Activated naive CD8-positive, alpha-beta T cell treated with anti-CD3 and anti-CD28 coated beads for 36 hours (primary cell): ENCODE measurements at places on chromosomes 4 and X. TPM values are rescaled to one million over a fixed set of nuclear protein-coding genes. Genes with fewer than 3 reads are reported as not detected.

Gene NUDT11
- 3.9 TPM for total RNA-seq

- peaks cover 21% of the 10 kb centered on the region for H3K4me1 ChIP-seq
- no peaks in the 10 kb centered on the region for H3K27me3 ChIP-seq
- no peak overlapping the region for H3K4me3 ChIP-seq
- no peak for DNase-seq
- no peak overlapping the region for H3K27ac ChIP-seq
- H3K36me3 ChIP-seq = peaks cover 24% of the 10 kb centered on the region
These were observed 42.7 kb downstream of the TMEM156 start for GRCh38 chr4:38989487-38989886.

- DNase-seq = peak; percentile 46
- peaks cover 3% of the 10 kb centered on the region for H3K4me1 ChIP-seq
- H3K27me3 ChIP-seq = no peaks in the 10 kb centered on the region
- no peaks in the 10 kb centered on the region for H3K36me3 ChIP-seq
- peak overlapping the region; percentile 89 for H3K27ac ChIP-seq
- H3K4me3 ChIP-seq = no peak overlapping the region
These were observed 5.2 kb upstream of the TCEANC start for GRCh38 chrX:13647709-13648212.

GRCh38 chr4:39104255-39104654, 42.2 kb downstream of the KLHL5 start:
- no peak overlapping the region for H3K27ac ChIP-seq
- no peak for DNase-seq
- H3K27me3 ChIP-seq = no peaks in the 10 kb centered on the region
- peaks cover 15% of the 10 kb centered on the region for H3K36me3 ChIP-seq
- H3K4me1 ChIP-seq = no peaks in the 10 kb centered on the region

Gene CT83
- not detected for total RNA-seq

Gene RNF150
- total RNA-seq = 0.08 TPM

Gene TLR6
- 2.9 TPM for total RNA-seq

GRCh38 chrX:1925053-1925481, 310.2 kb downstream of the ASMT start:
- H3K36me3 ChIP-seq = no peaks in the 10 kb centered on the region
- H3K27ac ChIP-seq = no peak overlapping the region
- H3K4me3 ChIP-seq = no peak overlapping the region
- no peak for DNase-seq

GRCh38 chr4:69876071-69876470, 16.1 kb upstream of the SULT1E1 start:
- no peaks in the 10 kb centered on the region for H3K4me1 ChIP-seq
- H3K27ac ChIP-seq = no peak overlapping the region
- peaks cover 3% of the 10 kb centered on the region for H3K27me3 ChIP-seq
- no peaks in the 10 kb centered on the region for H3K36me3 ChIP-seq
- no peak overlapping the region for H3K4me3 ChIP-seq

Gene HEPH
- total RNA-seq = not detected

Gene KIT
- total RNA-seq = 0.23 TPM

DNA sequence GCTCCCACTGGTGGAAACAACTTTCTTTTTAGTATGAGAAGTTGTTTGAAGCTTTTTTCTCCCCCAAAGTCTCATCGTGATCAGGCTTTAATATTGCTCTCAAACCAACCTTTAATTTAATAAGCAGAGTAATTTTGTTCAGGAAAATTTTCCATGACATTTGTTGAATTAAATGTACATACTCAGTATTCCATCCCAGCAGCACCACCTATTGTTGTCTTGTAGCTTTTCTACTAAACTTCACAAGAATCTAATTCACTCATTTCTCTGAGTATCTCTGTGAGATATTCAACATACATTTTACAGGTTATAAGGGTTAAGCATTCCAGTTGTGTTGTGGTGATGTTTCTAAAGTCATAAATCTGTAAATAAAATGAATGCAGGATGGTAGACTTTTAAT, 218.3 kb upstream of the HAND2 start:
- no peaks in the 10 kb centered on the region for H3K36me3 ChIP-seq
- H3K4me1 ChIP-seq = no peaks in the 10 kb centered on the region
- DNase-seq = no peak
- H3K4me3 ChIP-seq = no peak overlapping the region
- H3K27ac ChIP-seq = no peak overlapping the region
- H3K27me3 ChIP-seq = peaks cover 4% of the 10 kb centered on the region

- H3K36me3 ChIP-seq = peaks cover 9% of the 10 kb centered on the region
- DNase-seq = no peak
- no peak overlapping the region for H3K27ac ChIP-seq
- H3K4me3 ChIP-seq = no peak overlapping the region
These were observed 156.1 kb downstream of the RAPGEF2 start for GRCh38 chr4:159258889-159259560.

DNA sequence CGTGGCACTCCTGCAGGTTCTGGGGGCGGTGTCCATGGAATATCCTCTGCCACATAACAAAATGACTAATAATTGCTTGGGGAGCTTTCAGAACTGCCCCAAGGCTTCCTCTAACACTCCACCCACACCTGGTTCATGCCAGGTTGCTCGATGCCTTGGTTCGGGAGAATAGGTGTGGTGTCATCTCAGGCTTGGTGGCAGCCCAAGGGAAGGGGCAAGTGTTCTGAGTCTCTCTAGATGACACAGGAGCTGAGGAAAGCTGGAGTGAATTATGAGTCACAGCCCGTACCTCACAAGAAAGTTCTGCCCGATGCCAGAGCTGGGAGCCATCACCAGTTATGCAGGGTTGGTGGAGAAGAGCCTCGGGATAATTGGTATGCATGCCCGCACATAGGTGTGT, 14.7 kb downstream of the FTSJ1 start:
- H3K27me3 ChIP-seq = no peaks in the 10 kb centered on the region
- no peak overlapping the region for H3K4me3 ChIP-seq
- H3K36me3 ChIP-seq = no peaks in the 10 kb centered on the region

Gene SSX4
- not detected for total RNA-seq

GRCh38 chr4:77002321-77003107, 53.0 kb downstream of the SEPTIN11 start:
- peaks cover 54% of the 10 kb centered on the region for H3K36me3 ChIP-seq
- H3K27me3 ChIP-seq = no peaks in the 10 kb centered on the region
- no peak overlapping the region for H3K27ac ChIP-seq
- DNase-seq = no peak
- no peak overlapping the region for H3K4me3 ChIP-seq
- peaks cover 43% of the 10 kb centered on the region for H3K4me1 ChIP-seq

DNA sequence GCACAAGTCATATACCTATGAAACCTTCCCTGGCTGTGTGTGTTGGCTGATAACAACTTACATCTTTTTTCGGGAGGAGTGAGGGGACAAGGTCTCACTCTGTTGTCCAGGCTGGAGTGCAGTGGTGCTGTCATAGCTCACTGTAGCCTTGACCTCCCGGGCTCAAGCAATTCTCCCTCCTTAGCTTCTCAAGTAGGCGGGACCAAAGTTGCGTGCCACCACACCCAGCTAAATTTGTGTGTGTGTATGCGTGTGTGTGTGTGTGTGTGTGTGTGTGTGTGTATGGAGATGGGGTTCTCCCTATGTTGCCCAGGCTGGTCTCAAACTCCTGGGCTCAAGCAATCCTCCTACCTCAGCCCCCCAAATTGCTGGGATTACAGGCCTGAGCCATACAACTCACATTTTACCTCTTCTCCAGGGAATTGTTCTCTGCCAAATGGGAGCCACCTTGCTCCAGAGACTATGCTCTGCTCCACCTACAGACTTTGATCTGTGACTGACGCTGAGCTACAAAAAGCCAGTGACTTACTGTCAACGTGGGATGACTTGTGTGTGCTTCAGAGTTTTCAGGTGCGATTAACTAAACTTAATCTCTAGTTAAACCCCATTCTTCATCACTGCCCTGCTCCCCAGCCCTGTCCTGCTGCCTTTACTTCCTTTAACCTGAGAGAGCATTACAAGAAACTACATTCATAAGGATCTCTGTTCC, 2.0 kb upstream of the BEX4 start:
- H3K4me3 ChIP-seq = no peak overlapping the region
- no peaks in the 10 kb centered on the region for H3K27me3 ChIP-seq
- DNase-seq = no peak
- H3K27ac ChIP-seq = no peak overlapping the region

Gene C4orf33
- 13.6 TPM for total RNA-seq
